NCI-H748 treated with DMSO at 0.1 percent for 48 hours (cell line): ENCODE measurements at places on chromosomes 4 and X.

DNA sequence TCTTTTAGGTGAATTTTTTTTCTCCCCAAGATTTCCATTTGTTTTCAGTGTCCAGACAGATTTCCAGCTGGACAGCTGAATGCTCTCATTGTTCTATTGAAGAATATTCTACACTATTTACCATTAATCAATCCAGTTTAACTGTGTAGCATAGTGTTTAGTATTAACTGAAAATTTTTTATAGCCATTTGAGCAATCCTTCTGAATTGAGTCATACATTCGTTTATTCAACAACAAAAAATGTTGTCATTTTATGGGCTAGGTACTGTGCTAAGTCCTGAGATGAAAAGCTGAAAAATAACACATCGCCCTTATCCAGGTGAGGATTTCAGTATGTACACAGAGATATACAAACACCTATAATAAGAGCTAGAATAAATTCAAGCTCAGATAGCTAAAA, 223.3 kb downstream of the COL25A1 start:
- no peak for DNase-seq

- DNase-seq: no peak
Observed at GRCh38 chr4:141309874-141310273, 89.2 kb downstream of the ZNF330 start.

- DNase-seq: no peak
Observed at GRCh38 chr4:177517862-177518261, 75.6 kb upstream of the AGA start.

DNA sequence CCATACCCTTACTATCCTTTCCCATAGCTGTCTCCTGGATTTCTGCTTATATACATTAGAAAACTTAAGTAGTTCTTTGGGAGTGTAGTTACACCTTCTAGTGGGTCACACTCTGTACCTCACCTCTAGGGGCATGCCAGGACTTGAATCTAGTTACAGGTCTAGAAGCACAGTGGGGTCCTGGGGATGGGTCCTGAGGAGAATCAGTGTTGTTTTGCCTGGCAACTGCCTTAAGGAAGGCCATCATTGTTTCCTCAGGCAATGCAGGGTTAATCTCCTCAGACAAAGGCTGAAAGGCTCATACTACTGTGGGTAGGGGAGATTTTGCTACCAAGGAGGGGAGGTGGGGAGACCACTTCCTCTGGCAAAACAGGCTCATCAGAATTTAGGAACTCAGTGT, 750.3 kb downstream of the FAT4 start:
- no peak for DNase-seq
